Activated CD4-positive, alpha-beta T cell treated with anti-CD3 and anti-CD28 coated beads, Interleukin-2, amount 10 ng/mL, durations not matched to agents 24 days and 14 days (primary cell): ENCODE measurements at places on chromosomes 1 and 21. TPM values are rescaled to one million over a fixed set of nuclear protein-coding genes. Genes with fewer than 3 reads are reported as not detected.

Gene PIGM
- 5.5 and 5.8 TPM in 2 replicates for total RNA-seq

Gene ATP6V1G3
- total RNA-seq, result not detected in 2 replicates

Gene S100A3
- not detected in 2 replicates for total RNA-seq

Gene CELA2B
- total RNA-seq, result not detected in 2 replicates

Gene SH3D21
- total RNA-seq, result 17.0 and 19.4 TPM in 2 replicates

Gene LCE1C
- not detected in 2 replicates for total RNA-seq

Gene RORC
- 1.0 and 1.3 TPM in 2 replicates for total RNA-seq

- peaks cover 35% of the 10 kb centered on the region for H3K4me1 ChIP-seq
- peak; percentile 66 for DNase-seq
- no peaks in the 10 kb centered on the region for H3K27me3 ChIP-seq
- no peaks in the 10 kb centered on the region for H3K36me3 ChIP-seq
- H3K27ac ChIP-seq, result peak overlapping the region; percentile 10
- H3K4me3 ChIP-seq, result no peak overlapping the region
Observed at GRCh38 chr1:40848530-40849189, 13.5 kb downstream of the CITED4 start.

DNA sequence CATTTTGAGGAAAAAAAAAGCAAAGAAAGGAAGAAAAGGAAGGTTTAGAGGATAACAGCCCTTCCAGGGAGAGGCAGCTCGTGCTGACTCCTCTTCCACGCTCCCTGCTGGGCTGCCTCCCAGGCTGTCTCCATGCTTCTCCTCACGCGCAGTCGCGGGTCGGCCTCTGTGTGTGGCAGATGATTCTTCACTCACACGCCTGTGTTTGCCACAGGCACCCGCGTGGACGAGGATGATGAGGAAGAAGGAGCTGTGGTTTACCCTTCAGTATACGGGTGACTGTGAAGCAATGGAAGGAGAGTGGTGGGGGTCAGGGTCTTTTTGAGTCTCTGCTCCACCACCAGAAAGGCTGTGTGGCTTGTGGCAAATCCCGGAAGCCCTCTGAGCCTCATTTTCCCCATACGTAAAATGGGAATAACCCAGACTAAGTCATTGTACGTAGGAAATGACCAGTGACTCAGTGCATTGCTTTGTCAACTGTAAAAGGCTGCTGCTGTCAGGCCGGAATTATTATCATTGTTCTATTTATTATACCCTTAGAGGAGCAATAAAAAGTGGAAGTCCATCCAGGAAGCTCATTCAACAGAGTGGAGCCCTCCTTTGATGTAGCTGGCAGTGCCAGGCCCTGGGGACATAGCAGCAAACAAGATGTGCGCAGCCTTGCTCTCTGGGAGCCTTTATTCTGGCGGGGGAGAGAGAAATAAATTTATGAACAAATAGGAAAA, 11.9 kb upstream of the SH2D2A start:
- DNase-seq, result no peak
- peaks cover 15% of the 10 kb centered on the region for H3K4me1 ChIP-seq
- no peak overlapping the region for H3K27ac ChIP-seq
- H3K4me3 ChIP-seq, result no peak overlapping the region
- no peaks in the 10 kb centered on the region for H3K36me3 ChIP-seq

DNA sequence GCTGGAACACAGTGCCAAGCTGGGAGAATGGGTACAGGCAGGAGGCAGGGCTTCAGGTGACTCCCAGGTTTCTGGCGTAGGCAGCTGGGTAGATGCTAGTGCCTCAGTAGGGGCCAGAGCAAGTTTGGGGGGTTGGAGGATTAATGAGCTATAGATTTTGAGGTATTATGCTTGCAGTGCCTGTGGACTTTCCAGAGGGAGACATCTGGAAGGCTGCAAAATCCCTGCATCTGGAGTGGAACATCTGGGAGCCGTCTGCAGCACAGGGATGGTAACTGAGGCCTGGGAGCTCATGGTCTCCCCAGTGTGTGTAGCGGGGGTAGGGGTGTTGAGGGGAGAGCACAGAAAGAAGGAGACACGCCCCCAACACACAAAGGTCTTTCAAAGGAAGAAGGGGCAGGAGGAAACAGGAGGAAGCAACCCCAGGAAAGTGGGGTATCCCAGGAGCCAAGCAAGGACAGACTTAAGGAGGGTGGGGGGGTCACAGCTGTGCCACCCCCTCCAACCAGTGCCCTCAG, 2.2 kb upstream of the PDZK1IP1 start:
- H3K27me3 ChIP-seq, result peaks cover 5% of the 10 kb centered on the region
- H3K4me3 ChIP-seq, result no peak overlapping the region
- no peak for DNase-seq

- no peak overlapping the region for H3K4me3 ChIP-seq
- DNase-seq, result no peak
- peaks cover 48% of the 10 kb centered on the region for H3K4me1 ChIP-seq
- no peaks in the 10 kb centered on the region for H3K27me3 ChIP-seq
Observed at GRCh38 chr1:209742409-209743144, 13.3 kb upstream of the TRAF3IP3 start.

DNA sequence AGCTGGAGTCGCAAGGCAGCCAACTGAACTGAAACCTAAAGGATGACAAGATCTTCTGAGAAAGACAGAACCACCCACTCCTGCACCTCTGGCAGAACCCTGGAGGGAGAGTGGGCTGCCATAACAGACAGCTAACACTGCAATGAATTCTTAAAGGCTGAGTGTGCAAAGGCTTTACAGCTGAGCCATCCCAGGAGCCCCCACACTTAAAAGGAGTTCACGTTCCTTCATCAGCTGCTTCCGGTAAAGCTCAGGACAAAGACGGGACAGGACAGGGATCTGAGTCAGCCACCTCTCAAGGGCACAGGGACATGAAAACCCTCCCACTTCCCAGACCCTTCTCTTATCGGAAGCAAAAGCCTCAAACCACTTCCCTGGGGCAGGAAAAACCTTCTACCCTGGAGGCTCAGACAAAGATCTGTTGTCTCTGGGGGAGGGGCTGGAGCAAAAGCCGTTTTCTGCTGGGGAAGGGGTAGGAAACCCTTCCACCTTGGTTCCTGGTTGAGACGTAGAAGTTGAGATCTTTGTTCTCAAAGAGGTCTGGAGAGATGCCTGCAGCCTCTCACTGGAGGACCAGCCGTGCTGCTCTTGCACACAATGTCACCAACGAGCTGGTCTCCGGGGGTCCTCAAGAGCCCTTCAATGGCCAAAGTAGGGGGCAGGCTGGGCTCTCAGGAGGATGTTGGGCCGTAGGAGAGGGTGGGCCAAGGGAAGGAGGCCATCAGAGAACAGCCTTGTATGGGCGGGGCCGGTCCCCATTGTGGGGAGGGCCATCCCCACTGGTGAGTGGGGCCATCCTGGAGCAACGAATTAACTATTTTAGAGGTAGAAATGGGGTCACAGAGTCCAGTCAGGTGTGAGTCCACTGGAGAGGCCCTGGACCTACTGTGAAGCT, 452.4 kb downstream of the PTPRU start:
- peak overlapping the region; percentile 38 for H3K4me3 ChIP-seq
- H3K27ac ChIP-seq, result peak overlapping the region; percentile 80
- H3K36me3 ChIP-seq, result no peaks in the 10 kb centered on the region
- peak; percentile 74 for DNase-seq

DNA sequence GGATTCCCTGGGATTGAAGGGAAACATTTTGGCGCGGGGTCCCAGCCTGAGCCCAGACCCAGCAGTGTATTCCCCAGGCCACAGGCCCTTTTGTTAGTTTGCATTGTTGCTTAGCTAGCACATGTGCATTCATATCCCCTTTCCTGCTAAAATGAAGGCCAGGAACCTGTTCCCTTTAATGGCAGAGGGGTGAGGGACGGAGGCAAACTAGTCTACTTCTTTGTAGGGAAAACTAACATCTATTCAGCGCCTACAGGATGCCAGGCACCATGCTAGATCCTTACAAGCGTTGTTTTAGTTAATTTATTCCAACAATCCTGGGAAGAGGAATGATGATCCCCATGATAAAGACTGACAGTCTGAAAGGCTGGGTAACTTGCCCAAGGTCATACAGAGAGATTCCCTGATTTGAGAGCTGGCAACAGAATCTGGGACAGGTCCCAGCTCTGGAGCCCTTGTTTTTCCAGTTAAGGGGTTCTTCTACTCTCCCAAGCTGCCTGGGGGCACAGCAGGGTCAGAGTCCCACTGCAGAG, 595 bp upstream of the E2F2 start:
- H3K36me3 ChIP-seq, result peaks cover 1% of the 10 kb centered on the region
- DNase-seq, result no peak
- H3K27me3 ChIP-seq, result no peaks in the 10 kb centered on the region
- peak overlapping the region; percentile 87 for H3K4me3 ChIP-seq
- H3K4me1 ChIP-seq, result peaks cover 56% of the 10 kb centered on the region

DNA sequence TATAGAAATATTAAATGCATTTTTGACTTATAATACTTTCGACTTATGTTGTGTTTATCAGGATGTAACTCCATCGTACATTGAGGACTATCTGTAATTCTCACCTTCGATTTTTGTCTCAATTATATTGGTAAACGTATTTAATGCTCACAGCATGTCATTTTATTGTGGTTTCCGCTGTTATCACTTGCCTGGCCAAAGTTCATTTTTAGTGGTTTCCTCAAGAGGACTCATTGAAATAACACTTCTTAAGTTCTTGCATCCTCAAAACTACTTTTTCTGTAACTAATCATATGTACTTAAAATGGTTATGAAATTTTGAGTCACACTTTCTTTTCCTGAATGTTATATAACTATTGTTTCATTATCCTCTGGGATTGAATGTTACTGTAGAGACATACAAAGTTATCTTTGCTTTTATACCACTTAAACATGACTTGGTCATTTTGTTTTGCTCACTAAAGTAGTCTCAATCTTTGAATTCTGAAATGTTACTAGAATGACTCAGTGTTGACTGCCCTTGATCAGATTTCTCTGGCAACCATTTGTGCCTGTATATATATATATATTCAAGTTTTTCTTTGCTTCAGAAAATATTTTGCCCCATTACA, 289.6 kb upstream of the PROX1 start:
- no peaks in the 10 kb centered on the region for H3K36me3 ChIP-seq
- H3K27me3 ChIP-seq, result no peaks in the 10 kb centered on the region
- no peak for DNase-seq
- no peak overlapping the region for H3K27ac ChIP-seq
- no peaks in the 10 kb centered on the region for H3K4me1 ChIP-seq

DNA sequence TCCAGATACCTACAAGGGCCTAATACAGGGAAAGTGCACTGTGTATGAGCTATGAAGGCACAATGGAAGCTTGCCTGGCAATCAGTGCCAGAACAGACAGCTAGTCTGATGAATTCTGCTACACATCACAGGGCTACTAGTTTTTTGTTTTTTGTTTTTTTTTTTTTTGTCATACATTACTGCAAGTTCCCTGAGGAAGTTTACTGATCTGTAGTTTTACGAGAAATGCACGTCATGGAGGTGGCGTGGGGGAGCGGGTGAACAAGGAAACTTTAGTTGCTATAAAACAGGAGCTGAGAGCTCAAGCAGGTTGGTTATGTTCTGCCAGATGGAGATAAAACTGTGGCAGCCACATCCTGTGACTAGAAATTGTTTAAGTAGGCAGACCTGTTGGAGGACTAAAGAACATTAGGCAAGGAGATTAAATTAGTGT, 17.7 kb downstream of the PTPRC start:
- peak overlapping the region; percentile 83 for H3K4me3 ChIP-seq
- peak; percentile 93 for DNase-seq
- H3K4me1 ChIP-seq, result peaks cover 46% of the 10 kb centered on the region
- peaks cover 31% of the 10 kb centered on the region for H3K36me3 ChIP-seq

GRCh38 chr1:216562383-216562782, 139.1 kb upstream of the USH2A start:
- no peak overlapping the region for H3K4me3 ChIP-seq
- DNase-seq, result no peak
- no peak overlapping the region for H3K27ac ChIP-seq
- no peaks in the 10 kb centered on the region for H3K36me3 ChIP-seq
- no peaks in the 10 kb centered on the region for H3K4me1 ChIP-seq
- no peaks in the 10 kb centered on the region for H3K27me3 ChIP-seq

GRCh38 chr1:40712405-40712944, 21.0 kb downstream of the NFYC start:
- no peak for DNase-seq
- peaks cover 54% of the 10 kb centered on the region for H3K4me1 ChIP-seq

DNA sequence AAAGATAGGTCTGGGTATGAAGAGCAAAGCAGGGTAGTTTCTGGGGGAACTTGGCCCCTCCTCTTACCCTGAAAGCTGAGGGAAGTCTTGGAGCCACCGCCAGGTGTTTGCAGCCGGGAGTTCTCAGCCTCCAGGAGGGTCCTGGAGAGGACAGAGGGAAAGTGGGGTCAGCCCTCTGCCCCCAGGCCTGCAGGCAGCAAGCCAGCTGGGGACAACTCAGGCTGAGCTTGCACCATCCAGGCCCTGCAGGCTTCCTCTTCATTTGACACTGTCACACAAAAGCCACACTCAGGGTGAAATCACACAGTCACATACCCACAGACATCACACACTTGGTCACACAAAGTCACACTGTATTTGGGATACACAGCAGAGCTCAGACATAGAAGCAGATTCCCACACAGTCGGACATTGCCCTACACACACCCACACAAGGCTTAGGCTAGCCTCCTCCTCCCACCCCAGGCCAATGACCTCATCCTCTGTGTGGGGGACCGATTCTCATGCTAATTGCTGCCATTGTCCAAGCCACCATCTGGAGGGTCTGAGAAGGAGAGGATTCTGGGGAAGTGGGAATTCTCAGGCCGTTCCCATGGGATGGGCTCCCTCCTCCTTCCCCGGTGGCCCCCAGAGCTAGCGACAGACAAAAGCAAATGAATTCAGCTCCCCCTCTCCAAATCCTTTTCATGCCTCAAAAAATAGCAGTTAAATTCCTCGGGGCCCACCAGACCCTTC, 3.7 kb downstream of the NES start:
- no peak overlapping the region for H3K27ac ChIP-seq
- H3K4me1 ChIP-seq, result peaks cover 13% of the 10 kb centered on the region
- peaks cover 65% of the 10 kb centered on the region for H3K27me3 ChIP-seq
- no peak for DNase-seq
- H3K36me3 ChIP-seq, result no peaks in the 10 kb centered on the region

DNA sequence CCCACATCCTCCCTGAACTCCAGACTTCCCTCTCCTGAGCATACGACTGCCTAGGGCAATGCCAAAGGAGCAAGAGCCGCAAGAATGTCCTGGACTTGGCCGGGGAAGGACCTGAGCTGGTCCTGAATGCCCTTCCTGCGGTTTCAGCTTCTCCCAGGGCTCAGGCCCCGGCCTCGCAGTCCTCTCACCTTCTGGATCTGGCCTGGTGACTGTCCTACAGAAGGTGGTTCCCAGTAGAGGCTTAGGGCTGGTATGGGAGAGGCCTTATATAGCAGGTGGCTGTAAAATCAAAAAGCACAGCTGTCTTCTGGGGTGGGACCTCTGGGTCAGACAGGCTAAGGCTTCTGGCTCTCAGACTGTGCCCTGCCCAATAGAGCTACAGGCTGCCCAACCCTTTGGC, at the start of gene LYPD8:
Gene LYPD8, minus strand, starts transcription at position 243 of the 400 bp plus-strand sequence. CDS start 4,678 bp downstream, outside the sequence.
- no peak within 1 kb of the TSS for H3K4me3 ChIP-seq
- DNase-seq, result no peak
- no peaks in the 10 kb centered on the region for H3K36me3 ChIP-seq
- H3K27ac ChIP-seq, result no peak within 1 kb of the TSS
- no peaks in the 10 kb centered on the region for H3K27me3 ChIP-seq
- H3K4me1 ChIP-seq, result peaks cover 5% of the 10 kb centered on the region

- H3K4me3 ChIP-seq, result no peak overlapping the region
- H3K36me3 ChIP-seq, result no peaks in the 10 kb centered on the region
- H3K27ac ChIP-seq, result no peak overlapping the region
- no peak for DNase-seq
- no peaks in the 10 kb centered on the region for H3K4me1 ChIP-seq
- H3K27me3 ChIP-seq, result no peaks in the 10 kb centered on the region
Observed at GRCh38 chr1:240786880-240787279, 174.9 kb upstream of the GREM2 start.
